ENCODE measurements at places on chromosomes 2 and 18. TPM values are rescaled to one million over a fixed set of nuclear protein-coding genes. Genes with fewer than 3 reads are reported as not detected.

The MRO gene
- total RNA-seq, result not detected

DNA sequence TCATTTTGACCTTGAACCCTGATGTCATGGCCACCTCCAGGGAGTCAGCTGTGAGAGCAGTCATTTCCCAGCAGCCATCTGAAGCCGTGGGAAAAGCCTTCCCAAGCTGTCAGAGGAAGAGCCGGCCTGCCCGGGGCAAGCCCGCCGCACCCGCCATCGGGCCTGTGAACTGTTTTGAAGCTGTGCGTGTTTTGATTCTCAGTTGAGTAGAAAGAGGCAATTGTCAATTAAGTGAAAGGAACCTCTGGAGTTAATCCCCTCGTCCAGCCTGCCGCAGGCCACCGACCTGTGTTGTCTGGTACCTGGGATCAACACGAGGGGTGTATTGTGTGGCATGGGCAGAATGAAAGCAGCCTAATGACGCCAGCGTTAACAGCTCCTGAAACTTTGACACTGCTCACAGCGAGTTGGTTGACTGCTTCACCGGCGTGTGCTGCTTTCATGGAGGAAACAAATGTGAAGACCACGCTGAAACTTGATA, 318.4 kb downstream of the AGAP1 start:
- DNase-seq, result no peak

The TUBA4B gene
- not detected for total RNA-seq

- DNase-seq, result peak; percentile 69
Measured at GRCh38 chr2:206657087-206657486, 14.8 kb downstream of the FAM237A start.

The ANKZF1 gene
- total RNA-seq, result 25.2 TPM

- no peak for DNase-seq
Measured at GRCh38 chr18:45012286-45012685, 331.6 kb downstream of the SETBP1 start.

- DNase-seq, result peak; percentile 15
Measured at GRCh38 chr2:197675711-197676188, 363 bp upstream of the RFTN2 start.

- DNase-seq, result no peak
Measured at GRCh38 chr2:8134473-8134932, 547.4 kb upstream of the ID2 start.

GRCh38 chr2:24456599-24457556, 34.2 kb upstream of the NCOA1 start:
- DNase-seq, result peak; percentile 85

The MBOAT2 gene
- 37.4 TPM for total RNA-seq

- no peak for DNase-seq
Measured at GRCh38 chr2:170736628-170737027, 21.5 kb downstream of the SP5 start.

The GALNT5 gene
- total RNA-seq, result 0.03 TPM

GRCh38 chr2:47264143-47264542, 109.0 kb upstream of the STPG4 start:
- no peak for DNase-seq

GRCh38 chr18:34870555-34871310, 160.6 kb downstream of the DTNA start:
- no peak for DNase-seq

GRCh38 chr18:30501594-30501993, 540.9 kb downstream of the DSC3 start:
- DNase-seq, result no peak

DNA sequence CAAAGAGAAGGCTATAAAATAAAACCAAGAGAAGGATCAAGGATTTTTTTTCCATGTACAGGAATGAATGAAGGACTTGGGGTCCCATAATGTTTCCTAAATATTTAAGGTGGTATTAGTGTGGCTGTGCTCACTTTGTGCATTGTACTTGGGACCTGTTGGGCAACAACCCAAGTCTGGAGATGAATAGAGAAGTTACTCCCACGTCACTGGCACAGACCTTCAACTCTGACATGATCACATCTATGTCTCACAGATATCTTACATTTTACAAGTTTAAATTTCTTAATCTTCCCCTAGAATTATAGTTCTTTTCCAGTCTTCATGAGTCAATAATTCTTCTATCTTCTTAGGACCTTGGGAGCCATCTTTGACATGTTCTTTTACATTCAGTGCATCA, 133.4 kb downstream of the PLCL1 start:
- no peak for DNase-seq

GRCh38 chr18:31424383-31424988, 23.1 kb upstream of the DSG3 start:
- peak; percentile 51 for DNase-seq

- no peak for DNase-seq
Measured at GRCh38 chr2:236915726-236916125, 170.0 kb upstream of the COPS8 start.

DNA sequence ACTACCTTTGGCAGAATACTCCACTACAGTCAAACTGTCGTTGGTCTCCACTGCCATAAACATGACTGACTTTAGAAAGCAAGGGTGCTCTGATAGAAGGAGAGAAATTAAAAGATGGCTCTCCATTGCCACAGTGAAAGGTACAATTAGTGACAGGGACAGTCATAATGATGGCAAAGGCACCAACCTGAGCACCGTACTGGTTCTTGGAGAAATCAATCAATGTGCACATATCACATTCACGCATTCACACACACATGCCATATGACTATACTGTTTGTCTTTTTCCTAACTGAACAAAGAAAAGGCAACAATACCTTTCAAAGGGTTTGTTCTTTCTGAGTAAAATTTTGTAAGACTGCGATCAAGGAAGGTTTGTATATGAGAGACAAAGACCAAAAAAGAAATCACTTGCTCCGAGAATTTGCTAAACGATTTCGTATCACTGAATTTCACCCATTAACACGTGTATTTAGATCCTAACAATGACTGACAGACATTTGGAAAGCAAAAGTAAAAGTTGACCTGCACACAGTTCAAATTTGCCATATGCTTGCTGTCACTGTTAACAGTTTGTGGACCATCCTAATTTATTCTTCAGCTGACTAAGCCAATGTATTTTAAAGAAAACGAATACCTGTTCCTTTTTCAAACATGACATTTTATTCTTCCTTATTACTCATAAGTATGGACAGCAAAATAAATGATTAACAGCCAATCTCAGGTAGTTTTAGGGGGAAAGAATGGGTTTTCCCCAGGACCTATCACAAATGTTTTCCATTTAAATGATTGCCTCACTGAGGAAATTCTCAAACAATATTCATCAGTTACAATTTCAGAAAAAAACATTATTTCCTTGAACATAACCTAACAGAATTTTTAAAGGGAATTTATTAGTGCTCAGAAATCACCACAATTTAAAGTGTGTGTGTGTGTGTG, 644.4 kb downstream of the ZEB2 start:
- no peak for DNase-seq

GRCh38 chr2:220937245-220937644, 634.9 kb downstream of the EPHA4 start:
- DNase-seq, result no peak

The COL5A2 gene
- 34.9 TPM for total RNA-seq

GRCh38 chr2:39145906-39146421, 25.1 kb upstream of the SOS1 start:
- DNase-seq, result no peak

DNA sequence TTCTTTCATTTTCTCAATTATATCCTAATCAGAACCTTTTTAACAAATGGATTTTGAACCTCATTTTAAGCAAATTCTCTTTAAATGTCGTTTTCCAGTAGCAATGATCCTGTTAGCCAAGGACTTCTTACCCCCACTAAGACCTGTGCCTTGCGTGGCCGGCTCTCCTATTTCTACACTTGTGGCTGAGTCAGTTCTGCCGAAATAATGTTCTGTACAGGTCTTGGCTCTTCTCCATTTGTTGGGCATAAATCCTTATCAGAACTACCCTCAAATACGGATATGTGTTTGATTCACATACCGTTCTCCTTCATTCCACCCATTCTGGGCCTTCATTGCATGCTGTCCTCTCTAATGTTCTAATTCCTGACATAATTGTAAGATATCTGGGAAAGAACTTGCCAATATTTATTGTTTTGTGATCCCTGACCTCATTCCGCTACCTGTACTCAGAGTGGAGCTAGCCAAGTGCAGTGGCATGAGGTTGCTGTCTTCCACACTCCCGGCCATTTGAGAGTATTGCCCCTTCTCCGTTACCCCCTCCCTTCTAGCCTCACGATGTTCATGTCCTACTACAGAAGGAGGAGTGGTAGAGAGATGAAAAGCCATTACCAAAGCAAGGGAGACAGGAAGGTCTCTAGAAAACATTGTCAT, 78.7 kb downstream of the MYOM1 start:
- no peak for DNase-seq

GRCh38 chr2:219385958-219386520, 1.7 kb downstream of the DNPEP start:
- DNase-seq, result no peak

DNA sequence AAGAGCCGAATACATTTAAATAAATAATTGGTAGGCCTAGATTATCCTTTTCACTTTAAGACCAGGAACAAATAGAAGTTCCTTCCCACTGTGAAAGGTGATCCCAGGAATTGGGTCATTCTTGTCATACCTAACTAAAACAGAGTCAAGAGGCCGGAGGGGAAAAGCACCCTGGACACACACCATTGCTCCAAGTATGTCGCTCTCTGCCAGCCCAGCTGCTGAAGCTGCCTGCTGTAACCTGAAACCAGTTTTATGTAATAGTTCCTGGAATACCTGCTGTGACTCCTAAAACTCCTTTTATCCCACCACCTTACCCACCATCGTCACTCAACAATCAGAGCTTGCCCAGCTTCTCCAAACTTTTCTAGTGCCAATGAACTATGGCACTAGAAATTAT, 217.1 kb downstream of the PTPRM start:
- no peak for DNase-seq

DNA sequence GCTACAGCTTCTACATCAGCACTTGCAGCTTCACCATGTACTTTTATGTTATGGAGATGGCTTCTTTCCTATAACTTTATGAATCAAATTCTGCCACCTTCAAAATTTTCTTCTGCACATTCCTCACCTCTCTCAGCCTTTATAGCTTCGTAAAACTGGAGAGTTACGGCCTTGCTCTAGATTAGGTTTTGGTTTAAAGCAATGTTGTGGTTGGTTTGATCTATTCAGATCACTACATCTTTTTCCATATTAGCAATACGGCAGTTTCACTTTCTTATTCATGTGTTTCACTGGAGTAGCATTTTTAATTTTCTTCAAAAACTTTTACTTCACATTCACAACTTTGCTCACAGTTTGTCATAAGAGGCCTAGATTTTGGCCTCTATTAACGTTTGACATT, 242.9 kb upstream of the GYPC start:
- DNase-seq, result no peak

- no peak for DNase-seq
Measured at GRCh38 chr2:168401771-168402170, 54.3 kb upstream of the CERS6 start.

- DNase-seq, result peak; percentile 10
Measured at GRCh38 chr2:209556354-209556961, 132.6 kb downstream of the MAP2 start.

The CD8B2 gene
- not detected for total RNA-seq

- DNase-seq, result no peak
Measured at GRCh38 chr2:105573490-105573889, 171.2 kb upstream of the NCK2 start.

The TBR1 gene
- not detected for total RNA-seq

- DNase-seq, result peak; percentile 48
Measured at GRCh38 chr2:73970850-73971471, 13.7 kb upstream of the TET3 start.

The PLGLB2 gene
- total RNA-seq, result 0.11 TPM

GRCh38 chr2:56034258-56034657, 110.7 kb upstream of the EFEMP1 start:
- DNase-seq, result no peak

- DNase-seq, result peak; percentile 76
Measured at GRCh38 chr18:23237524-23238151, 102.4 kb downstream of the CABLES1 start.

DNA sequence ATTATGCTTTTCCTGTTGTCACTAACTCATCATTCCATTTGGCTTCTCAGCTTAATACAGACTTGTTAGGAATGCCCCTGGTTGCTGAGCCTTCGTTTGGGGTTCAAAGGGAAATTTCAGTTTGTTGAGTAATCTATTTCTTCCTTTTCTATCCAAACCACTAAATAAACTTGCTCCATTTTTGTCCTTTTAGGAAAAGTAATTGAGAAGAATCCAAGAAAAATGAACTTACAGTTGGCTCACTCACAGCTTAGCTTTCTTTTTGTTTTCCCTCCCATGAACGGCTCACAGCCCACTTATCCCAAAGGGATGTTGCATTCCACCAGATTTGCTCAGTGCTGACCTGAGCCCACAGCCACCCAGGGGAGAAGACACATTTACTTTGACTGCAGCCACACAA, 73.9 kb downstream of the SOX11 start:
- DNase-seq, result peak; percentile 54

GRCh38 chr2:196961889-196962288, 35.4 kb upstream of the PGAP1 start:
- DNase-seq, result no peak

GRCh38 chr2:189047171-189047888, 73.2 kb downstream of the COL3A1 start:
- DNase-seq, result no peak

DNA sequence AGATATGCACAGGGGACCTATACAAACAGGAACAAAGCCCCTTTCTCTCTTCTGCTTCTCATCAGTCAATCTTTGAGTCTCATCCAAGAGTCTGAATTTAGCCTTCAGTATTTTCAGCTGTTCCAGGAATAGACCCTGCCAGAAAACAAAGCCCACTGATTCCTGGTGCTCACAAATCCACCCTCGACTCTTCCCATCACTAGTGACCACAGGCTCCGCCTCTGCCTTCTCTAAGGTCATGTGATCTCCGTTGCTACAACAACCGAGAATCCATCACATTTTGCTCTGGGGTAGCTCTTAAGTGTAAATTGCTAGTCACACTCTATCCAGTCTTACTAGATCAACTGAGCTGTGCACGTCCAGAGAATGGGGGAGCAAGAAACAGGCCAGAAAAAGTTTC, 46.4 kb upstream of the SPTBN1 start:
- DNase-seq, result no peak

The DNAJC5G gene
- not detected for total RNA-seq

The MAL gene
- total RNA-seq, result 0.29 TPM

The CHST10 gene
- 9.4 TPM for total RNA-seq

DNA sequence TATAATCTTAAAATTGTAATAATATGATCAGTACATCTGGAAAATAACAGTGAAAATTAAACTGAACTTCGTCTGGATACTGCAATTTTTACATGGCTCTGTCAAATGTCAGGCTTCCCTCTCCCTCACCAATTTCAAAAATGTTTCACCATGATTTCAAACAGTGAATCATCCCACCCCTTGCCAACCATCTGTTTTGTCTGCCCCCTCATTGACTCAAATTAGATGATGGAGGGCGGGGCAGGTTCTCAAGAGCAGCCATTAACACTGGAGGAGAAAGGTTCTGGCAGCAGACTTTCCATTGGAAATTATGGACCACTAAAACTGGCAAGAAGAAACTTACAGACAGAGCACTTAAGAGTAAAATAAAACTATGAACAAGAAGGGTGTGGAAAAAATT, 1195.7 kb upstream of the ZEB2 start:
- peak; percentile 44 for DNase-seq

GRCh38 chr18:58255701-58256311, 211.8 kb downstream of the NEDD4L start:
- DNase-seq, result no peak

The BZW1 gene
- total RNA-seq, result 605 TPM

GRCh38 chr2:103161456-103162289, 399.8 kb downstream of the TMEM182 start:
- peak; percentile 67 for DNase-seq

All from Daoy (cell line).